Naive thymus-derived CD4-positive, alpha-beta T cell (primary cell): ENCODE measurements at places on chromosomes 7 and 10. TPM values are rescaled to one million over a fixed set of nuclear protein-coding genes. Genes with fewer than 3 reads are reported as not detected.

DNA sequence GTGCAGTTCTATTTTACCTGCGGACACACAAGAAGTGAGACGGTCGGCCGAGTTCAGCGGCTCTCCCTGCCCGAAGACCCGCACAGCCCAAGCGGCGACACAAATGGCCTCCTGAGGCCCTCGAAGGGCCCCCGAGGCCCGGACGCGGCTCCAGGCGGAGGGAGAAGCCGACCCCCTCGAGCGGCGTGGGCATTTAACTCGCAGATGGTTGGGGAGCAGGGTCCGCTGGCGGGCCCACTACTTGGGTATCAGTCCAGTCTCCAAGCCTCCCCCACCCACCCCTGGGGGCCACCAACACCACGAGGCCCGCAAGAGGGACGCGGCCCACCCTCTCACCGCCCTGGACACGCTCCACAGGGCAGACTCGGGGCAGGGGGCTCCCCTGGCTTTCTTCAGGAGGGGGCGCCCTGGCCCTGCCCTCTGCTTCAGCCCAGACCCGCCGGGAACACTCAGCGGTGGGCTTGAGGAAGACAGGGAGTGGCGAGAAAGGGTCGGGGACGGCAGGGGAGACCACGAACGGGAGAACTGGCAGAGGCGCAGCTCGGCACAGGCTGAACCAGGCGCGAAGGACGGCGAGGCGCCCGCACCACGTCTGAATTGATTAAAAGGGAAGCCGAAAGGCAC is 1.7 kb downstream of the IGF2BP3 start:
- peak overlapping the region; percentile 15 for H3K4me3 ChIP-seq
- peaks cover 41% of the 10 kb centered on the region for H3K27me3 ChIP-seq
- peaks cover 32% of the 10 kb centered on the region for H3K4me1 ChIP-seq
- H3K36me3 ChIP-seq: no peaks in the 10 kb centered on the region

DNA sequence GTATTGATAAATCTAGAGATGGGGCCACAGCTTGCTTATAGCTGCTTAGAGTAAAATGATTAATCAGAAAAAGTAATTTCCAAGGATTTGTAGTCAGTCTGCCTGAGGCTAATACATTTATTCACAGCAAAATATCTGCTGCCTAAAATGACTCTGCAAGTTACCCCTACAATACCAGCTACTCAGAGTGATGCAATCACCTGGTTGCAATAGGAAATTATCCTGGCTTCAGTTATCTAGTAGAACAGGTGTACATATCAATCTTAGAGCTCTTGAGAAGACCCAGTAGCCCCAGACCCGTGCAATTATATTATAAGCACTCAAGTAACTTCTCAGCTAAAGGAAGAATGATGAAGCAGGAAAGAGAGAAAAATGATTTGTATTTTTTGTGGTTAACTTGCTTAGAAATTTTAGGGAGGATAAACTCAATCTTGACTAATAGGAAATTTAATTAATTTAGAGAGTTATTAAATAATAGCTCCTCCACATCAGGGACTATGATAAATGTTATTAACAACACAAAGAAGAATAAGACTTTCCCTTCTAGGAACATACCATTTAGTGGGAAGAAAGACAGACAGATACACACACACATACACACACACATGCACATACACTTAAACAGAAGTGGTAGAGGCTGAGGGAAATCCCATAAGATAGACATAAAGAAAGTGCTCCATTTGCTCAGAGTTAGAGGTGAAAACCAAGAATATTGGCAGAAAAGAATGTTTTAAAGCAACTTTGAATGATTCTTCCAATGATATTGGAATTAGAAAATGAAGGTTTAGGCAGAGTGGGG is 140.4 kb upstream of the PRSS1 start:
- H3K36me3 ChIP-seq: no peaks in the 10 kb centered on the region
- peak overlapping the region; percentile 45 for H3K27ac ChIP-seq
- no peaks in the 10 kb centered on the region for H3K4me1 ChIP-seq

DNA sequence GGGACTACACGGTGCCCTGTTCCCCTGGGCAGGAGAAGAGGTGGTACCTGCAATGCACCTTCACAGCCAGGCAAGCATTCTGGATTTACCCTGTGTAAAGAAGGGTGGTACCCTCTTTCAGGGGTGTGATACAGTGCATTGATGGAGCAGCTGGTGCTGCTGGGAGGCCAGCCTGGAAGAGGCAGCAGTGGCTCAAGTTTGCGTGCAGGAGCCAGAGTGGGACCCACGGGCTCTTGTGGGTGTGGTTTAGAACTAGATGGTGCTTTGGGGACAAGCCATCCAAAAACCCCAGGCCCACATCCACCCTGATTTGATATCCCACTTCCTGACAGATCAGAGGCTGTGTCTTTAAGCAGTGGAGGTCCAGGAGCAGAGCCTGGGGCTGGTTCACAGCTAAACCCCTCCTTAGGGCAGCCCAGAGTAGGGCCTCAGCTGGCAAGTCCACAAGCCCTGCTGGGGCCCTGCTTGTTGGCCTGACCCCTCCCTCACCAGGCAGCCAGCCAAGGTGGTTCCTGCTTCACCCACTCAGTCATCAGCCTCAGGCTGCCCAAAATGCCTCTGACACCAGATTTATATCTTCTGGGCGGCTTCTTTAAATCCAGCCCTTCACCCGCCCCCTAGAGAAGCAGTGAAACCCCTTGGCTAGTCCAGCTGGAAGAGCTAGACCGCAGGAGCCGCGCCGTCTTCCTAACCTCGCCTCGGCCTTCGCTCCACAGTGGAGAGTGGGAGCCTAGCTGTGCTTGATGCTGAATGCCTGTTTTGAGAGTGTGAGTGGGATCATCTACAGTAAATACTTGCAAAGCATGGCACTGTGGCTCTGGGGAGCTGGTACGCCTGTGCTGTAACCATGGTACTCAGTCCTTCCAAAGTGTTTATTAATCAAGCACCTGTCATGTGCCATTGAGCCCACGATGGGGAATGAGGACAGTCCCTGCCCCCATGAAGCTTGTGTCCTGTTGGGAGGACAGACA is 1.4 kb upstream of the ASIC3 start:
- no peaks in the 10 kb centered on the region for H3K27me3 ChIP-seq
- H3K4me1 ChIP-seq: no peaks in the 10 kb centered on the region
- no peak for DNase-seq
- H3K4me3 ChIP-seq: no peak overlapping the region

DNA sequence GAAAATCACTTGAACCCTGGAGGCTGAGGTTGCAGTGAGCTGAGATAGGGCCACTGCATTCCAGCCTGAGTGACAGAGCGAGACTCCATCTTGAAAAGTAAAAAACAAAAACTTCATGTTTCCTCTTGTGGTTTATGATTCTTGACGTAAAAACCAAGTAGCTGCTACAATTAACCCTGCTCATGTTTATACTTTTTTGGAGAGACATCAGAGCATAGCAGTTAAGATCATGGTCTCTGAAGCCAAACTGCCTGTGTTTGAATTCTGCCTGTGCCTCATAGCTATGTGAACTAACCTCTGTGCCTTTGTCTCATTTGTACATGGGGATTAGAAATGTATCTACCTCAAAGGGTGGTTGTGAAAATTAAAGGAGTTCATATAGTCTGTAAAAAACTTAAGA is 27.2 kb downstream of the SUV39H2 start:
- H3K4me1 ChIP-seq: peaks cover 4% of the 10 kb centered on the region
- peaks cover 17% of the 10 kb centered on the region for H3K36me3 ChIP-seq
- no peak overlapping the region for H3K27ac ChIP-seq
- no peak overlapping the region for H3K4me3 ChIP-seq
- H3K27me3 ChIP-seq: no peaks in the 10 kb centered on the region
- DNase-seq: peak; percentile 32

DNA sequence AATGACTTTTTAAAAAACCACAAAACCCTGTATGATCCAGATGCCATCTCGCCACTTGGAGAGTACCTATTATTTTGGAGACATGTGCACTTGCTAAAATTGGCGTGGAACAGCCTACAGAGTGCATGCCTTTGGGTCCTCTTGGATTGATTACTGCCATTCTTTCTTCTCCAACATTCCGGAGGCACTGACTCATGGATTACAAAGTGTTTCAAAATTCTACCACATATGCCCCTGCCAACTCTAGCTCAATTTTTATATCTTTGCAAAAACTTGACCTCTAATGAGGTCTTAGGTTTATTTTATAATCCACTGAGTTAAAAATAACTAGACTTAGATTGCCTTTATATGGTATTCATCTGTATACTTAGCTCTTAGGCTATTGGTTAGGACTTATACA is 55.8 kb upstream of the KIF5B start:
- H3K4me3 ChIP-seq: no peak overlapping the region
- no peak overlapping the region for H3K27ac ChIP-seq
- H3K36me3 ChIP-seq: no peaks in the 10 kb centered on the region
- H3K27me3 ChIP-seq: no peaks in the 10 kb centered on the region
- no peaks in the 10 kb centered on the region for H3K4me1 ChIP-seq

GRCh38 chr7:34401776-34402175 is 256.2 kb upstream of the NPSR1 start:
- H3K4me3 ChIP-seq: no peak overlapping the region
- DNase-seq: no peak
- no peak overlapping the region for H3K27ac ChIP-seq
- H3K27me3 ChIP-seq: no peaks in the 10 kb centered on the region
- H3K36me3 ChIP-seq: no peaks in the 10 kb centered on the region

DNA sequence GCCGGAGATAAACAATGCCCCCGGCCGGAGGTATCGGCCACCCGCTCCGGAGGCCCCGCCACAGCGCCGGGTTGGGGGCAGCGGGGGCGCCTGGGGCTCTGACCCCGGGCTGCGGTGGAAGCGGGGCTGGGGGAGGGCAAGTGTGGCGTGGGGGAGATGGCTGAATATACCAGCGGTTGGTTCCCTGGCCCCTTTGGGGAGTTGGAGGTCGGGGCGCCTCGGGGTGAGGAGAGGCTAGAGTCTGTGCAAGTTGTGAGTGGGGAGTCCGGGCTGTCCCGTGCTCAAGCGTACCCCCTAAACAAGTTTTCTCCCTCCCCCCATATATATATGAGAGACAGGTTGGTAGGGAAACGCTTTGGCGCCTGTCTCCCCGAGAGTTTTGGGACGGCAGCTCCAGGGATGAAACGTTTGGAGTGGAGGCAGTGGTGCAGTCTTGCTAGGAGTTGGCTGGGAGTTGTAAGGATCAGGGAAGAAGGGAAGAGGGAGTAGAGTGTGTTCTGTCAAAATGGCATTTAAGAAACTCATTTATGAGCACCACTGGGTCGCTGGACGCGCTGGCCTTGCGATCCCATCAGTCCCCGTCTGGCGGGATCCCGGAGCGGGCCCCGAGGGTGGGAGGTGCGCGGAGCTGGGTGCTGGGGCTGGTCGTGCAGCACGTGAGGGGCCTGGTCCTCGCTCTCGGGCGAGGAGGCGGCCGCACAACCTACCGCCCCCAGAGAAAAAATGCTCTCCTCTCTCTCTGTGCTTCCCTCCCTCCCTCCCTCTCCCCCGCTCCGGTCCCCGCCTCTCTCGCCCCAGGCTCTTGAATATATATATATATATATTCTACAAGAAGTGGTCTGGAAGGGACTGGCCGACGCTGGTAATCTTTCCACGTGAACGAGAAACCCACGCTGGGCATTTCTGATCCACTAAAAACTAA is 1.1 kb downstream of the TET1 start:
- peaks cover 14% of the 10 kb centered on the region for H3K27me3 ChIP-seq
- H3K27ac ChIP-seq: no peak overlapping the region
- H3K36me3 ChIP-seq: no peaks in the 10 kb centered on the region

GRCh38 chr10:100553929-100554328 is 18.2 kb downstream of the HIF1AN start:
- no peak overlapping the region for H3K4me3 ChIP-seq
- no peak overlapping the region for H3K27ac ChIP-seq

GRCh38 chr10:3828404-3829155 is 43.6 kb upstream of the KLF6 start:
- H3K4me3 ChIP-seq: peak overlapping the region; percentile 65
- H3K4me1 ChIP-seq: peaks cover 15% of the 10 kb centered on the region
- DNase-seq: no peak

GRCh38 chr7:23438171-23438570 is 32.1 kb downstream of the IGF2BP3 start:
- DNase-seq: no peak
- no peaks in the 10 kb centered on the region for H3K27me3 ChIP-seq
- H3K27ac ChIP-seq: no peak overlapping the region

- H3K4me1 ChIP-seq: no peaks in the 10 kb centered on the region
- no peaks in the 10 kb centered on the region for H3K27me3 ChIP-seq
- H3K4me3 ChIP-seq: no peak overlapping the region
Measured at GRCh38 chr7:154584352-154585252, 418.3 kb downstream of the PAXIP1 start.

- H3K27me3 ChIP-seq: no peaks in the 10 kb centered on the region
- H3K4me1 ChIP-seq: no peaks in the 10 kb centered on the region
- no peak overlapping the region for H3K4me3 ChIP-seq
- no peak overlapping the region for H3K27ac ChIP-seq
Measured at GRCh38 chr7:137682596-137682995, 164.2 kb downstream of the DGKI start.

DNA sequence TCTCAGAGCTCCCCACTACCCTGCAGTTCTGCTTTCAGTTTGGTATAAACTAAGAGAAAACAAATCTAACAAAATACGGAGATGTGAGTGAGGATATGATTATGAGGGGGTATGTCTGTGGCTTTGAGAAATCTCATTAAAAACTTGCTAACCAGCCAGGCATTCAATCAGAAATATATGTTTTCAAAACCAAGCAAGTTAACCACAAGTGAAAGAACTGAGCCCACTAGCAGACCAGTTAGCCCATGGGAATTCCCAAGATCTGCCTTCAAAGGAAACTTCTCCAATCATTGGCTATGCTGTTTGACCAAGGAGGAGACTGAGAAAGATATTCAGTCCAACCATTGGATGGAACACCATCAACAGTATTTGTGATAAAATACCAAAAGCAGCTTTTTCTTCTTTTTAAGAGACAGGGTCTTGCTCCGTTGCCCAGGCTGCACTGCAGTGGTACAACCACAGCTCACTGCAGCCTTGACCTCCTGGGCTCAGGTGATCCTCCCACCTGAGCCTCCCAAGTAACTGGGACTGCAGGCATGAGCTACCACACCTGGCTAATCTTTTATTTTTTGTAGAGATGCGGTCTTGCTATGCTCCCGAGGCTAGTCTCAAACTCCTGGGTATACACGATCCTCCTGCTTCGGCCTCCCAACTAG is 41.2 kb downstream of the FGFR2 start:
- no peak for DNase-seq
- no peak overlapping the region for H3K27ac ChIP-seq
- no peak overlapping the region for H3K4me3 ChIP-seq
- H3K4me1 ChIP-seq: no peaks in the 10 kb centered on the region
- H3K36me3 ChIP-seq: no peaks in the 10 kb centered on the region

- no peaks in the 10 kb centered on the region for H3K4me1 ChIP-seq
- DNase-seq: no peak
- H3K27me3 ChIP-seq: no peaks in the 10 kb centered on the region
- no peak overlapping the region for H3K27ac ChIP-seq
Measured at GRCh38 chr7:134165252-134165651, 38.1 kb downstream of the LRGUK start.

The DYNC1I1 gene
- total RNA-seq: not detected

The SLC13A1 gene
- not detected for total RNA-seq

The ASB4 gene
- not detected in 2 replicates for total RNA-seq

The NUTM2B gene
- total RNA-seq: 2.6 TPM

The CYP26C1 gene
- total RNA-seq: 0.27 TPM

The ADAM12 gene
- not detected for total RNA-seq

The DOCK1 gene
- 0.34 TPM for total RNA-seq

The TAS2R41 gene
- 1.9 TPM for total RNA-seq

The PDK4 gene
- total RNA-seq: not detected in 2 replicates

The HHEX gene
- total RNA-seq: 5.5 TPM
